ENCODE measurements at places on chromosomes 16 and 17. TPM values are rescaled to one million over a fixed set of nuclear protein-coding genes. Genes with fewer than 3 reads are reported as not detected.

GRCh38 chr17:39928858-39929645 lies 1.5 kb downstream of the LRRC3C start:
- DNase-seq: no peak

DNA sequence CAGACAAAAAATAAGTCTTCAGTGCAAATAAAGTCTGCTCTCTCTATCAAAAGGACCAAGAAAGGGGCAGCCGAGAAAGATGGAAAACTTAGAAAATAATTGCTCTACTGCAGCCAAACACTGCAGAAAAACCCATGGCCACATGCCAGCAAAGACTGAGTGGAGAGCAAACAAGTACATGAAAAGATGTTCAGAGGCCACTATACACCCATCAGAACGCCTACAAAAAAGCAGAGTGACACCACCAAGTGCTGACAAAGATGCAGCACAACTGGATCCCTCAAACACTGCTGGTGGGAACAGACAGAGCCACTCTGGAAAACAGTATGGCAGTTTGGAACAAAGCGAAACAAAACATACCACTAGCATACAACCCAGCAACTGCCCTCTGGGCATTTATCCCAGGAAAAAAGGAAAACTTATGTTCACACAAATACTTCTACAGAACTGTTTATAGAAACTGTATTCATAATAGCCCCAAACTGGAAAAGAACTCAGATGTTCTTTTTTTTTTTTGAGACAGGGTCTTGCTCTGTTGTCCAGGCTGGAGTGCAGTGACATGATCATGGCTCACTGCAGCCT lies 36.7 kb downstream of the KIAA0753 start:
- no peak for DNase-seq

DNA sequence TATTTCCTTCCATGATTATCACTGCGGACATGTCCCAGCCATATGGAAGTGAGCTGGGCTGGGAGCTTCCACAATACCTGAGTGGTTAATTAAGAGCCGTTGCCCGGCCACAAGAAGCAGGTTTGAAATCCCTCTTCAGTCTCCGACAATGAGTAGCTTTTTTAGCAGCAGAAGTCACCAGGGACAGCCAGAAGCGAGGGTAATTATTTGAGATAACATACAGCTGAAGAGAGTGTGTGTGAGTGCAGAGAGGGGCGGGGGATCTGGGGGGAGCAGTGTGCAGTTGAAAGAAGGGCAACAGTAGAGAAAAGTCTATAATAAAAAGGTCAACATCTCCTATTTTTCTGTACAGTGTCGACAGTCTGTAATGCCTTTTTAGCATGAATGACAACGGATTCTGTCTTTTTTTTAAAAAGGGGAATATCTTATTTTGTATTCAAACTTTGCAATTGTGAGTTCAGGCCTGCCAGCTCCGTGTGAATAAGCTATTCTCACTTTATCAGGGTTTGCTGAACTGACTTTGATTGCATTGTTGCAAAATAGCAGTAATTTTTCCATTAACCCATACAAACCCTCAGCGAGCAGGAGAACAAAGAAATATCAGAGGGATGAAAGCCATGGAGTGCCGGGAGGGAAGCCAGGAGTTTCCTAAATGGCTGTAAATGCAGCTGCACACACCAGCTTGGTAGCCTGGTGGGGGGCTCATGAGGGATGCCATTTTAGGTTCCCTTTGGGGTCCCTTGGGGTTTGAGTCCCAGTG lies 220.3 kb upstream of the IRX3 start:
- DNase-seq: no peak

The PHOSPHO1 gene
- 0.99 TPM for polyA plus RNA-seq

DNA sequence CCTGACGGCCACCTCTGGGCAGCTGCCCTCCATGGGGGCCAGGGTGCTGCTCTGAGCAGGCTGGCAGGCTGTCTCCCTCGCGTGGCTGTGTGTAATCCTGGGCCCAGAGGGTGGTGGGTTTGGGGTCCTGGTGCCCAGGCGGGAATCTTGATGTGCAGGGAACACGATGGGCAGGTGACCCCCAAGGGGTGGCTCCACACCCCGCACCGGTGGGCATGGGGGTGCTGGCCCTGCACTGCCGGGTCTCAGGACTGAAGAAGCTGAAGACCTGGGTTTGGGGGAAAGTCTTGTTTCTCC lies 8.6 kb downstream of the CHMP6 start:
- DNase-seq: no peak

The GAS2L2 gene
- not detected for polyA plus RNA-seq

DNA sequence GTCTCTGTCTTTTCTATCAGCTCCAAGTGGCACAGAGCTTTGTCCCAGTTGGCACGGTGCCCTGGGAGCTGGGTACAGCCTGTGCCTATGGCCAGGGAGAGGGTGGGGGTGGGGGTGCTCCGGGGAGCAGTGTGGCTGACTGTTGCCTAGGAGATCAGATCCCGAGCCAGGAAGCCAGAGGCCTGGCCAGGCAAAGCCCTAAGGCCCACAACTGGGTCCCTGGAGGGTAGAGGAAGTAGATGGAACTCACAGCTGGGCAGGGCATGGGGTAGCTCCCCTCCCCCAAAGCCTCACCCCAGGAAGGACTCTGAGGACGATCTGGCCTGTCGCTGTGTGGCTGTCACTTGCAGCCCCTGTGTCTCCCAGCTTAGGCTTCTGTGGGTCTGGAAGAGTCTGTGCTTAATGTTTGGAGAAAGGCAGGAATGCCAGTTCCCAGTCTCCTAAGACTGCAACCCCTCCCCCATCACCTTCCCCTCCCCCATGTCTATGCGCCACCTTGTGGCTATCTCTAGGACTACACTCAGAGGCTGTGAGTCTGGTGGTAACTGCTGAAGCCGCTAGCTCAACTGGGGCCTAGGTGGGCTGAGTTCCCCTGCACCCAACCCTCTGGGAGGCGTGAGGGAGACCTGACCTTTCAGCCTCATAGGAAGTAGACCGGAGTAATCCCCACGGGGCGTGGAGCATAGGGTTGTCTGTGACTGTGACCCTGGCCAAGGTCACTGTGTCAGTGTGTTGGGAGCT lies 12.6 kb downstream of the THRA start:
- peak; percentile 58 for DNase-seq

GRCh38 chr17:42132941-42133340 lies 10.3 kb downstream of the HSPB9 start:
- DNase-seq: no peak

GRCh38 chr17:65366102-65366844 lies 195.2 kb downstream of the AXIN2 start:
- DNase-seq: no peak

The GP2 gene
- not detected for polyA plus RNA-seq

- no peak for DNase-seq
These were observed 1.6 kb downstream of the HOXB13 start for GRCh38 chr17:48726916-48727286.

The NPB gene
- polyA plus RNA-seq: not detected

GRCh38 chr16:53829186-53829747 lies 125.3 kb downstream of the FTO start:
- no peak for DNase-seq

- no peak for DNase-seq
These were observed 9.5 kb upstream of the DHRS13 start for GRCh38 chr17:28912281-28912937.

The TP53TG3B gene
- not detected for polyA plus RNA-seq

DNA sequence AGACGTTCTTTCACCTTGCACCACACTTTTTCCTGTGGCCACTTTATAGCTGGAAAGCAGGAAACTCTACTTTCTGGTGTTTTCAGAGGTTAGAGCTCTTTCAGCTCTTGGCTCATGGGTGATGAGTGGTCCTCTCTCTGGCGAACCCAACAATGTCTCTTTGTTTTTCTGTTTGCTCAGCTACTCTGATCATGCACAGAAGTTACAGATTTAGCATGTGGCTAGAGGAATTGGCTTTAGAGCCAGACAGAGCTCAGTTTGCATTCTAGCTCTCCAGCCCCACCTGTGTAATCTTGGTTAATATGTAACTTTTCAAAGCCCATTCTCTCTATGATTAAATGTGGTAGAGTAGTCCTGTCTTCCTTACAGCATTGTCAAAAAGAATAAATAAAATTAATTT lies 225.2 kb downstream of the HAPSTR1 start:
- no peak for DNase-seq

DNA sequence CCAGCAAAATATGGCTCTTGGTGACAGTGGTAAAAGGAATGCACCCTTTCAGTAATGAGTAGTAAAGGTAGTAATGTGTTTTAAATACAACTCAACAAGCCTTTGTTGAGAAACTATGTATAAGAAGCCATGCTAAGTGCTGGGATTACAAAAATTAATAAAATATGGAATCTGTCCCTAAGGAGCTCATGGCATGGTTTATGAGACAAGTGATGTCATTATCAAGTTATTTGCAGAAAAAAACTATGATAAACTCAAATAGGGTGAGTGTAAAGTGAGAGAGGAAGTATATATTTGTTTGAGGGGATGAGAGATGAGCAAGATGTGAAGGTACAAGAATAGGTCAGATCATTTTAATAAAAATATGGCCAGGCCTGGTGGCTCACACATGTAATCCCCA lies 76.9 kb downstream of the NF1 start:
- no peak for DNase-seq

DNA sequence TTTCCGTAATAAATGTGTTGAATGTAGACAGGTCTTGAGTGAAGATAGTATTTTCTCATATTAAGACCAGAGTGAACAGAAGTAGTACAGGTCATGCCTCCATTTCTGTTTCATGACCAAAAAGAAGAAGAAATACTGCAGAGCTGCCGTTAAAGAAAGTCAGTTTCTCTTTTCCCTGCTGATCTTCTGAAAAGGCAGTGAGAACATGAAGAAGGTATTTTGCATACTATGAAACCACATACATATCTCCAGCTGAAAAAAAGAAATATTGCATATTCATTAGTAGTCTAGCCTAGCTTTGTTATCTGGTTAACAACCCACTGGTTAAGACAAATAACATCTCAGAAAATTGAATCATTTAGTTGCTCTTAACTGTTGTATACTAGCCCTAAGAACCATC lies 138.4 kb downstream of the PHKB start:
- no peak for DNase-seq

DNA sequence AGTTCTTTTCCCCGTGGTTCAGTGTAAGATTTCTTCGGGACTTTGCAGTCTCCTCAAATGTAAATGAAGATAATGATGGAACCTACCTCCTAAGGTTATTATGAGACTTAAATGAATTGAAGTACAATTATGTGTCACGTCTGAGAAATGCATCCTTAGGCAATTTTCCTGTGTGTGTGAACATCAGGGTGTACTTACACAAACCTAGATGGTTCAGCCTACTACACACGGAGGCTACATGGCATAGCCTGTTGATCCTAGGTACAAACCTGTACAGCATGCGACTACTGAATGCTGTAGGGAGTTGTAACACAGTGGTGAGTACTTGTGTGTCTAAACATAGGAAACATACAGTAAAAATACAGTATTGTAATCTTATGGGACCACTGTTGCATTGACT lies 1.1 kb upstream of the FAM20A start:
- DNase-seq: no peak

The IQCK gene
- 5.0 TPM for polyA plus RNA-seq

- no peak for DNase-seq
These were observed 1469.5 kb upstream of the GOT2 start for GRCh38 chr16:60203525-60204124.

GRCh38 chr16:75074920-75075687 lies 41.5 kb downstream of the LDHD start:
- peak; percentile 61 for DNase-seq

The TMC5 gene
- polyA plus RNA-seq: not detected

DNA sequence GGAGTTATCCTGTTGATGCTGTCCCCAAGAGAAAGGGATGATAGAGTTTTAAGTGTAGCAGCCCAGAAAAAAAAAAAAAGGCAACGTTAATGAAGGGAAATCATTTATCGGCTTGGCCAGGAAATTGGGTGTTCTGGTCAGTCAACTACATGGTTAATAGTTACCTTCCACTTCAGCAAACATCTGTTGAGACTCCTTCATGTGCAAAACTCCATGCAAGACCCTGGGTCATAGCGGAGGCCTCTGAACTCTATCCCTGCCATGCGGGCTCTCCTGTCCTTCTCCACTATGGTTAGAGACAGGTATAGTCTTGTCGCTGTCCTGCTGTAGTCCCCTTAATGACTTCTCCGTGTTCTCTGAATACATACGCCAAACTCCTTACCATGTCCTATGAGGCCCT lies 3.5 kb upstream of the LYRM9 start:
- no peak for DNase-seq

The CA7 gene
- not detected for polyA plus RNA-seq

The TBX21 gene
- polyA plus RNA-seq: 0.13 TPM

The CD300H gene
- not detected for polyA plus RNA-seq

The TAT gene
- polyA plus RNA-seq: 0.53 TPM

DNA sequence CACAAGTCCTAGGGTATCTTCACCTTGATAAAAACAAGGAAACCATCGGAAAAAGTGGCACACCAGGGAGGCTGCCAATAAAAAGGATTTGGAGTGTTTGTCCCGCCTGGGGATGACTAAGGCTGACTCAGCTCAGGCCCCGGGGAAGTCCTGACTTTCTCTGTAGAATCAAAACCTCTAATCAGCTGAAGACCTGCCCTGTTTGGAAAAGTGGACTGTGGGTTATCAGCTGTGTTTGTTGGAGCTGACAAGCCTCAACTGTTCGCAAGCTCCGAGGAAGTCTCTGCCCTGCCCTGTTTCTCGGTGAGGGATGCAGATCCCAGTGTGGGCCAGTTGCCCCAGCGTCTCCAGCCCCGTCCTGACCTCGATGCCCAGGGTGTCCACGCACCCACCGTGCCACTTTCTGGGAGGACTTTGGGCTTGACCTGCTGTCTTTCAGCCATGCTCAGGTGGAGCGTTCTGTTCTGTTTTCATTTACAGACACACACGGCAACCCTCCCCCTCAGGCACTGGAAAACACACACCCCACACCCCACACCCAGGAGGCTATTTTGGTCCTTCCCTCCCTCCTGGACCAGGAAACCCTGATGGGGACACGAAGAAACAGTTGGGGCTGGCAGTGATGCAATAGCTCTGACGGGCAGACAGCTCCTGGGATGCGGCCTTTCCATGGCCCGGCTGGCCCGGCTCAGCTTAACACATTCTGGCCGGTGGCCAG lies 27.6 kb upstream of the PITPNA start:
- no peak for DNase-seq

- DNase-seq: no peak
These were observed 10.6 kb downstream of the ADCY7 start for GRCh38 chr16:50276801-50277555.

DNA sequence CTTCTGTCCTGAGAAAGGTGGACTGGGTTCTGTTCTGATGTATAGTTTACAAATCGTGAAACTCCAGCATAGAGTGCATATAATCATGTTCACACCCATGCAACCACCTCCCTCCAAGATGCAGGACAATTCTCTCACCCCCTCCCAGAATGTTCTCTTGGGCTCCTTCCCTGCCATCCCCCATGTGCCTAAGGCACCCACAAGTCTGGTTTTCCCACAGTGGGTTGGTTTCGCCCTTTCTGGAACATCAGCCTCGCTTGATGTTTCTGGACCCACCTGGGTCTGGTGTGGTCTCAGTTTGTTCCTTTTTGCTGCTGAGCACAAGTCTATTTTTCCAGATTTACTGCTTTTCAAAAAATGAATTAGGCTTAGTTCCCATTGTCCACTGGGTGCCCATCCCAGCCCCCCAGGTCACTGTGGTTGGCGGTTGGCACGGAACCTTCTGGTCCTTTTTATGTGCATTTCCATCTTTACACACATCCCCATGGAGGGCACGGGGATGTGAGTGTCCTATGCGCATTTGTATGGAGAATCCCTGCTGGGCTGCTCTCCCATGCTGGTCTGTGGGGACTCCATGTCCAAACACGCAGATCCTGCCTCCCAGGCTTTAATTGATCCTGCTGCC lies 19.0 kb downstream of the MAP2K3 start:
- no peak for DNase-seq

The TM4SF5 gene
- polyA plus RNA-seq: not detected

- no peak for DNase-seq
These were observed 26.1 kb upstream of the ABCA8 start for GRCh38 chr17:68981288-68981687.

GRCh38 chr16:2244301-2244700 lies 7.1 kb downstream of the ECI1 start:
- DNase-seq: no peak

All from naive thymus-derived CD4-positive, alpha-beta T cell (primary cell).